ENCODE measurements at places on chromosomes 16 and 17. TPM values are rescaled to one million over a fixed set of nuclear protein-coding genes. Genes with fewer than 3 reads are reported as not detected.
A peak's percentile ranks its signal among the peaks of the same experiment; 100 is the strongest.

DNA sequence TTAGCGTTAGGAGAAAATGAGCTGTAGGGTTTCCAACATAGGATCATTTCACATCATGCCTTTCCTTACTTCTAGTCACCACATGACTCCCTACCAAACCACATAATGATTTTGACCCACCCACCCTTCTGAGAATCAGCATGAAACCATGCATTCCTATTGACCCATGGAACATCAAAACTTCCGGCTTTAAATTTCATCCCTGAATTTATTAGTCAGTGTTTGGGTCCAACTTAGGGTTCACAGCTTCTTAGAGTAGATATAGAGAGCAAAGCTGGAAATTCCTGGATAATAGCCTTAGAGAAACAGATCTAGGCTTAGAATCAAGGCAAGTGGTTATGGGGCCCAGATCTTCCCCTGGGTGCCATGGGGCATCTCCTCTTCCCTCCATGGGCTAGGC, 162.6 kb downstream of the TOX3 start:
- no peak overlapping the region for H3K4me3 ChIP-seq
- no peaks in the 10 kb centered on the region for H3K27me3 ChIP-seq
- no peaks in the 10 kb centered on the region for H3K36me3 ChIP-seq
- DNase-seq, result no peak
- H3K27ac ChIP-seq, result no peak overlapping the region

DNA sequence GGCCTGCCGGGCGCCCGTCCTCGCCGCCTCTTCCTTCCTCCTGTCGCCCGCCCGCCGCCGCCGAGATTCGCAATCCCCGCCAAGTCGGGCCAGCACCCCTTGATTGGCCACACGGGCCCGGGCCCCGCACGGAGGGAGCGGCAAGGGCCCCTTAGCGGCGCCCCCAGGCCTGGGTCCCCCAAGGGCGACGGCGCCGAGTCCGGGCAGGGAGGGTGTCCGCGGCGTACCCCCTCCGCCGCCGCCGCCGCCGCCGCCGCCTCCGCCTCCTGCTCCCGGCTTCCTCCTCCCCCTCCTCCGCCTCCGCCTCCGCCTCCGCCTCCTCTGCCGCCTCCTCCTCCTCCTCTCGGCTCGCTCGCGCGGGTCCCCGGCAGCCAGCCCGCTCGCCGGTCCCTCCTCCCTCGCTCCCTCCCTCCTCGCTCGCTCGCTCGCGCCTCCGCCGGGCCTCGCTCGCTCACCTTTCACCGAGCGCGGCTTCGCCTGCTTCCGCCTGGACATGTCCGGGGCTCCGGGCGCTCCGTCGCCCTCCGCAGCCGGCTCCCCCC, 561 bp downstream of the ZNF423 start:
- peak overlapping the region; percentile 74 for H3K4me3 ChIP-seq
- no peaks in the 10 kb centered on the region for H3K4me1 ChIP-seq
- no peak for DNase-seq
- H3K27me3 ChIP-seq, result no peaks in the 10 kb centered on the region
- H3K27ac ChIP-seq, result peak overlapping the region; percentile 92

DNA sequence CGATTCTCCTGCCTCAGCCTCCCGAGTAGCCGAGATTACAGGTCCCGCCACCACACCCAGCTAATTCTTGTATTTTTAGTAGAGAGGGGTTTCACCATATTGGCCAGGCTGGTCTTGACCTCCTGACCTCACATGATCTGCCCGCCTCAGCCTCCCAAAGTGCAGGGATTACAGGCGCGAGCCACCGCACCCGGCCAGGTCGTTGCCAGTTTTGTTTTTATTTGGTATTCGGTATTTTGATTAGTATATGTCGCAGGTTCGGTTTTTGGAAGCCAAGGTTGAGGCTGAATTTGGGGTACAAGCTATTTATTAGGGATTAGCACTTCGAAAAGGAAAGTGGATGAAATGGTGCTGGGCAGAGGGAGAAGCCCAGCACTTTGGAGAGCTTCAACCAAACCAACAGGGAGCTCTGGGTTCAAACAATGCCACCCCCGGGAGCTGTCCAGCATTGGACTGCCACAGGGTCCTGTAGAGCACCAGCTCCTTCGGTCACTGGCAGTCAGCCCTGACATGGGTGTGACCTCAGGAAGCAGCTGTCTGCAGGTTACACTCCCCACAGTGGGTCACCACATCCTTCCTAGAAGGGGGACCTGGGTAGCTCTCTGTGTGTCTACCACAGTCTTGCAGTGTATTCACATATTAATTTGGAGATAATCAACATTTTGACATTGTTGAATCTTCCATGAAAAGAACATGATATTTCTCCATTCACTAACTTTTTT, 1.5 kb upstream of the CLEC10A start:
- H3K27me3 ChIP-seq, result no peaks in the 10 kb centered on the region
- H3K4me1 ChIP-seq, result no peaks in the 10 kb centered on the region
- DNase-seq, result peak; percentile 52
- no peak overlapping the region for H3K27ac ChIP-seq
- H3K4me3 ChIP-seq, result no peak overlapping the region
- H3K36me3 ChIP-seq, result no peaks in the 10 kb centered on the region

GRCh38 chr17:17088541-17089525, 46.6 kb downstream of the MPRIP start:
- H3K4me3 ChIP-seq, result no peak overlapping the region
- peaks cover 7% of the 10 kb centered on the region for H3K4me1 ChIP-seq
- no peak for DNase-seq
- no peak overlapping the region for H3K27ac ChIP-seq

DNA sequence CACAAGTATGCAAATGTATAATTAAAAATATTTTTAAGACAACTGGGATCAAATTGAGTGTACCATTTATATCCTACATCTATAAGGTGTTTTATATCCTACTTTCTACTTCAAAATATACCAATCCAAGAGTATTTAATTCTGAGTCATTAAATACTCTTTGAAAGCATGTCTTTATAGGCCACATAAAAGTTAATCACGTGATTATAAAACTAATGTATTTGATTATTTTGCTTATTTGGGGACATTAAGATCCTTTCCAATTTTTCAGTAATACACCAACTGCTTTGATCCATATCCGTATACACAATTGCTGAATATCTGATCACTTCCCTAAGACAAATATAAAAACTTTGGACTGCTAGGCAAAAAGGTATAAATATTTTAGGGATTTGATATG, 26.6 kb upstream of the MAF start:
- DNase-seq, result no peak
- no peak overlapping the region for H3K27ac ChIP-seq
- H3K4me1 ChIP-seq, result no peaks in the 10 kb centered on the region

DNA sequence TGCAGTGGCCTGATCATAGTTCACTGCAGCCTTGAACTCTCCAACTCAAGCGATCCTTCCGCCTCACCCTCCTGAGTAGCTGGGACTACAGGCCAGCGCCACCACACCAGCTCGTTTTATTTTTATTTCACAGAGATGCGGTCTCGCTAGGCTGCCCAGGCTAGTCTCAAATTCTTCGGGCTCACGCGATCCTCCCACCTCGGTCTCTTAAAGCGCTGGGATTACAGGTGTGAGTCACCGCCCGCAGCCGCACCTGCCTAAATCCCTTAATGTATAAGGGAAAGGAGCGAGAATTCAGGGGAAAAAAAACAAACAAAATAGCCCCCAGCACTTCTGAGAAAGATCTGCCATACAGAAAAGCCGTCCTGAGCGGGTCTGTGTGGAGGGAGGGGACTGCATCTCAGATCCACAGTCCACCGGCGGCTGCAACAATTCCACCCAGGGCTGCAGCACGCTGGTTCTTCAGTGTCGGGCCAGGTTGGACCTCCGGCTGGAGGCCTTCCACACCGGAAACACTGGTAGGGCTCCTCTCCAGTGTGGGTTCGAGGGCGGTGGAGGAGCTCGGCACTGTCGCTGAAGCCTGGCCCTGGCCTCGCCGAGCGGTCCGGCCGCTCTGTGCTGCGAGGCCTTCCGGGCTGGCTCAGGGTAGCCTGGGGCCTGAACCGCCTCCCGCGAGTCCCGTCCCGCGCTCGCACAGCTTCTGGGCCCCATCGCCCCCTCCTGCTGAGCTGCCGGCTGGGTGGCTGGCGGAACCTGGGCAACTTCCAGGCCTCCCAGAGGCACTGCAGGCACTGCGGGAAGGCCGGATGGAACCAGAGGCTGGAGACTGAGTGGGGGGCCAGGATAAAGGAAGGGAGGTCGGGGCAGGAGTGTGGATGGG, 7.0 kb downstream of the ZNF843 start:
- H3K27me3 ChIP-seq, result no peaks in the 10 kb centered on the region
- H3K27ac ChIP-seq, result no peak overlapping the region
- H3K4me3 ChIP-seq, result no peak overlapping the region
- no peaks in the 10 kb centered on the region for H3K4me1 ChIP-seq
- no peaks in the 10 kb centered on the region for H3K36me3 ChIP-seq
- DNase-seq, result no peak

GRCh38 chr17:73546770-73547536, 97.3 kb downstream of the SDK2 start:
- no peak overlapping the region for H3K27ac ChIP-seq
- H3K27me3 ChIP-seq, result no peaks in the 10 kb centered on the region
- no peaks in the 10 kb centered on the region for H3K36me3 ChIP-seq
- H3K4me3 ChIP-seq, result no peak overlapping the region

- no peak overlapping the region for H3K27ac ChIP-seq
- peaks cover 2% of the 10 kb centered on the region for H3K4me1 ChIP-seq
- no peak for DNase-seq
- no peaks in the 10 kb centered on the region for H3K36me3 ChIP-seq
- H3K4me3 ChIP-seq, result no peak overlapping the region
- H3K27me3 ChIP-seq, result no peaks in the 10 kb centered on the region
These were observed 4.5 kb downstream of the C17orf50 start for GRCh38 chr17:35765086-35765710.

GRCh38 chr17:48804936-48805411, 12.1 kb downstream of the TTLL6 start:
- no peaks in the 10 kb centered on the region for H3K4me1 ChIP-seq
- no peaks in the 10 kb centered on the region for H3K36me3 ChIP-seq
- H3K27ac ChIP-seq, result no peak overlapping the region
- no peak overlapping the region for H3K4me3 ChIP-seq

DNA sequence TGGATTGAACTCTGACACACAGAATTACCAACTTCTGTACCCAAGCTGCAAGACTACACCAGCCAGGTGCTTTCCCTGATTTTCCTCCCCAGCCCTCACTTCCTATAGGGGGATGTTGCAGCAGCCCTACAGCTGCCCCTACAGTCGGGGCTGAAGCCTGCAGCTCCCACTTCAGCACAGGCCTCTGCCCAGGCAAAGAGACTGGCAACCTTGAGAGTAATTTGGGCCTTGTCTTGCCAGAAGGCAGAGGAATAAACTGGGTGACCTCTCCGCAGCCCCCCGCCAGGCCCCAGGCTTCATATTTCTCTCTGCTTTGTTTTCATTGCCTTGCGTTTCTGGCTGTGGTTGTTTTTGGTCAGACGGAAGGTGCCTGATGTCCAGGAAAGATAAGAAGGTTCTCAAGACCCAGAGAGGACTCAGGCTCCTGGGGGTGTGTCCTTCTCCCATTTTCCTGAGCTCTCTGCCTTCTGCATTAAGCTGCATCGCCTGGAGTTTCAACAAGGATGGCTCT, 32.0 kb downstream of the SLC6A4 start:
- no peaks in the 10 kb centered on the region for H3K36me3 ChIP-seq
- no peaks in the 10 kb centered on the region for H3K4me1 ChIP-seq
- no peak overlapping the region for H3K4me3 ChIP-seq

DNA sequence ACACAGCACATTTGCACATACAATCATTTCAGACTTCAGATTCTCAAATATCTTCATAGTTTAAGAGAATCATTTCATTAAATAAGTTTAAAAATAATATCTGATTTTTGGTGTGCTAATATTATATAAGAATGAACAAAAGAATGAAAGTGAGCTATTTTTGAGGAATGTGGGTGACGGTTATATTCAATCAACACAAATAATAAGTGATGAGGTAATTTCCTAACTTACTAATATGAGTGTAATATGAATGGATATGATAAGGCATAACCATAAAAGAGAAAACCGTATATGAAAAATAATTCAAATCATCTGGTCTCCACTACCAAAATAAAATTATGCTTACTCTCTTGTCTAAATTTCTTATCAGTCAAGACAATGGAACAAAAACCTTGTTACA, 68.4 kb upstream of the NACA2 start:
- no peak overlapping the region for H3K27ac ChIP-seq
- no peaks in the 10 kb centered on the region for H3K4me1 ChIP-seq
- H3K36me3 ChIP-seq, result no peaks in the 10 kb centered on the region
- no peaks in the 10 kb centered on the region for H3K27me3 ChIP-seq

- no peaks in the 10 kb centered on the region for H3K27me3 ChIP-seq
- H3K4me1 ChIP-seq, result no peaks in the 10 kb centered on the region
- H3K4me3 ChIP-seq, result no peak overlapping the region
- no peaks in the 10 kb centered on the region for H3K36me3 ChIP-seq
- no peak overlapping the region for H3K27ac ChIP-seq
- no peak for DNase-seq
These were observed 255.1 kb downstream of the HS3ST3A1 start for GRCh38 chr17:13346592-13346991.

DNA sequence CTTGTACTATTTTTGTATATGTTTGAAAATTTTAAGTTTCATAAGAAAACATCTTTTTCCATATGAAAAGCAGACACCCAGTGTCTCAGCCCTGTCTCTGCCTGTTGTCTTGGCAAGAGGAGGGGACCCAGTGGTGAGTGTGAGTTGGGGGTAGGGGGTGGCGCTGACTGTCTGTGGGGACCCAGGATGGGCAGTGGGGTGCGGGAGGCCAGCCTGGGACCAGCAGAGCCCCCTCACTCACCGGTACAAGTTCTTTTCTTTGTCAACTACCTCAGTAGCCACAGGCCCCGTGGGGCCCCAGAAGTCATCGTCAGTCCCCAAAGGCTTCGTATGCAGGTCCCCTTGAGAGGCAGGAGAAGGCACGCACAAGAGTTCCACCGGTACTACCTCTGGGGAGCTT, 46.2 kb downstream of the MIS12 start:
- DNase-seq, result no peak
- no peak overlapping the region for H3K27ac ChIP-seq
- H3K27me3 ChIP-seq, result no peaks in the 10 kb centered on the region
- peaks cover 3% of the 10 kb centered on the region for H3K4me1 ChIP-seq
- no peak overlapping the region for H3K4me3 ChIP-seq
- H3K36me3 ChIP-seq, result peaks cover 77% of the 10 kb centered on the region

DNA sequence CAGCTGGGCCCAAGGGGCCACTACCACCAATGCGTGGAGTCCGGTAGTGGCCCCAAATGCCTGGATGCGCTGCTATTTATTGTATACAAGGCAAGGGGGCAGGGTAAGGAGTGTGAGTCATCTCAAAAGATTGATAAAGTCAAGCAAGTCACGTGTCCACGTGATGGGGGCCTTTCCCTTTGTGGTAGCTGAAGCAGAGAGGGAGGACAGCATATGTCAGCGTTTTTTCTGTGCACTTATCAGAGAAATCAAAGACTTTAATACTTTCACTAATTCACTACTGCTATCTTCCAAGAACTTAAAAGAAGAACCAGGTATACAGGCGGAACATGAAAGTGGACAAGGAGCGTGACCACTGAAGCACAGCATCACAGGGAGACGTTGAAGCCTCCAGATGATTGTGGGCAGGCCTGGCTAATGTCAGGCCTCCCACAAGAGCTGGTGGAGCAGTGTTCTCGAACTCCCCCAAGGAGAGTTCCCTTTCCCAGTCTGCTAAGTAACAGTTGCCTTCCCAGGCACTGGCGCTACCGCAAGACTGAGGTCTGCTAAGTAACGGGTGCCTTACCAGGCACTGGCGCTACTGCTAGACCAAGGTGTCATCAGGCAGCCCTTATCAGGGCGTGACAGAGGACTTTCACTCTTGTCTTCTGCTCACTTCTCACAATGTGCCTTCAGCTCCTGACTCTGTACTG, 10.8 kb upstream of the ASB16 start:
- no peaks in the 10 kb centered on the region for H3K4me1 ChIP-seq
- no peaks in the 10 kb centered on the region for H3K36me3 ChIP-seq
- no peak for DNase-seq

Gene KRT33B
- not detected for total RNA-seq

Gene PIK3R5
- 42.0 TPM for total RNA-seq

Gene TMC7
- total RNA-seq, result 10.0 TPM

Gene ATAD5
- total RNA-seq, result under 0.01 TPM

Gene TBX2
- total RNA-seq, result 100 TPM

Gene VMO1
- not detected for total RNA-seq

All from ascending aorta (tissue), 2 donors.